ENCODE measurements at places on chromosomes 2 and 18.

- DNase-seq: no peak
These were observed 66.7 kb upstream of the TTN start for GRCh38 chr2:178873912-178874311.

DNA sequence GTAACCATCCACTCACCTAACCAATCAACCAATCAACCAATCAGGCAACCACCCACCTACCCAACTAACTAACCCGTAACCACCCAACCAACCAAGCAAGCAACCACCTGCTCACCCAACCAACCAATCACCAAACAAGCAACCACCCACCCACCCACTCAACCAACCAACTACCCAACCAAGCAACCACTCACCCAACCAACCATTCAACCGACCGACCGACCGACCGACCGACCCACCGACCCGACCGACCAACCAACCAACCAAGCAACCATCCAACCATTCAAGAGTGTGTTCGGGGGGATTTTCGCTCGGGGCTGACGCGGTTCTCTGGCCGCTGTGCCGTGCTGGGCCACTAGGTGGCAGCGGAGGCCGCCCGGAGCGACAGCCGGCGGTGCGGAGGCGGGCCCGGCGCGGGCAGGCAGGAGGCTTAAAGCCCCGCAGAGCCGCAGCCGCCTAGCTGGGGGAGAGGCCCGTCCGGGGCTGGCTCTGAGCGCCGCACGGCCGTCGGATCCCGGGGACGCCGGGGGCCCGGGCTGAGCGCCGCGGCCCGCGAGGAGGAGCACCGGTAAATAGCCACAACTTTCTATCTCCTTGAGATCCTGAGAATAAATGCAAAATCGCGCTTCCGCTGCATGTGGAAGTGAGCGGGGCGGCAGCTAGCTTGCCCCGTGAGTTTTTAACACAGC lies at the start of gene MC5R:
TSS of gene MC5R (plus strand) at position 443 of the 689 bp plus-strand sequence. CDS start 1,617 bp downstream, outside the sequence.
- DNase-seq: peak; percentile 64

GRCh38 chr2:2993172-2993692 lies 384.4 kb downstream of the EIPR1 start:
- no peak for DNase-seq

- no peak for DNase-seq
These were observed 2.9 kb downstream of the MYL12A start for GRCh38 chr18:3250237-3251107.

- no peak for DNase-seq
These were observed 29.6 kb upstream of the TMEM177 start for GRCh38 chr2:119649364-119649917.

GRCh38 chr2:145066151-145066661 lies 546.3 kb upstream of the ZEB2 start:
- no peak for DNase-seq

DNA sequence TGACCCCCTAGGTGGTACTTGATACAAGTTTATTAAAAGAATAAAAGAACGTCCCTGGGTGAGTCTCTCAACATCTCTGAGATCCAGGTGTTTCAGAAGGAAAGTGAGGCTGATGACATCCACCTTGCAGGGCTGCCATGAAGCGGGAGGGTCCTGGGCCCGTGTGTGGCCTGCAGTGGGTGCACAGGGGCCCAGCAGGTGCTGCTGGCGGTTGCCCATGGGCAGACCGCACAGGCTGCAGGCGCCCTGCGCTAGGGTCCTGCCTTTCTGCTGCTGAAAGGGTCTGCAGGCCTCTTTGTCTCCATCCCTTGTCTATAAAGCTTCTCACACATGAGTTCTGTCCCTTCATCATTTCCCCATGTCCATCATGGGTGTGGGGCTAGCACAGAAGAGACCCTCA lies 247.0 kb downstream of the TFCP2L1 start:
- DNase-seq: no peak

- DNase-seq: no peak
These were observed 22.0 kb downstream of the CCT7 start for GRCh38 chr2:73255907-73256617.

GRCh38 chr2:196481324-196481697 lies 158.2 kb upstream of the CCDC150 start:
- no peak for DNase-seq

DNA sequence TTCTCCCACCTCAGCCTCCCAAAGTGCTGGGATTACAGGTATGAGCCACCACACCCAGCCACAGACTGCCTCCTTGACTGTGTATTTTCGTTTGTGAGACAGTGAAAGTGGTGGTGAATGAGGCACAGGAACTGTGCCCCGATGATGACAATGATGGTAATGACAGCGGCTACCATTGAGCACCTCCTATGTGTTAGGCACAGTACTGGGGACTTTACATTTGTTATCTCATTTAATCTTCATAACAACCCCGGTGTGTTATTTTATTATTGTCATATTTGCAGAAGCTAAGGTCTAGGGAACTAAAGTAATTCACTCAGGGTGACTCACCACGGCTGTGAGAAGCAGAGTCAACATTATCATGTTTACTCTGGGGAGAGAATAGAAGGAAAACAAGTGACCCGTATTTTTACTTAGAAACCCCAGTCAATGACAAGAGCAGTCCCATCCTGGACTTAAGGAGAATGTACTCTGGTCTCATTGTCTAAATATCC lies 77.6 kb upstream of the ALPP start:
- no peak for DNase-seq

DNA sequence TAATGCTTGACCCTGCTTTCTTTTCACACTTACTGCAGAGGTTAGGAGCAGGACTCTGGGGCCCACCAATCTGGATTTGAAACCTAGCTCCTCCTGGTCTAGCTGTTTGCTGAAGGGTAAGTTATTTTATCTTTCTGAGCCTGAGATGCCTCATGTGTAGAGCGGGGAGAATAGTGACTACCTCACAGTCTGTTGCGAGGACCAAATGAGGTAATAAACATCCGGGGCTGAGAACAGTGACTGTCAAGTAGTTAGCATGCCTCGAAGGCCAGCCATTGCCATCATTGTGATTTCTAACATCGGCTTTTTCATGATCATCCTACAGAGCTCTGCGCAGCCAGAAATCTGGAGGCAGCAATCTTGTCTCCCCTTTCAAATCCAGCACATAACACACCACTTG lies 32.9 kb downstream of the PTPRM start:
- no peak for DNase-seq

- no peak for DNase-seq
These were observed 79.7 kb downstream of the CCBE1 start for GRCh38 chr18:59617468-59617932.

DNA sequence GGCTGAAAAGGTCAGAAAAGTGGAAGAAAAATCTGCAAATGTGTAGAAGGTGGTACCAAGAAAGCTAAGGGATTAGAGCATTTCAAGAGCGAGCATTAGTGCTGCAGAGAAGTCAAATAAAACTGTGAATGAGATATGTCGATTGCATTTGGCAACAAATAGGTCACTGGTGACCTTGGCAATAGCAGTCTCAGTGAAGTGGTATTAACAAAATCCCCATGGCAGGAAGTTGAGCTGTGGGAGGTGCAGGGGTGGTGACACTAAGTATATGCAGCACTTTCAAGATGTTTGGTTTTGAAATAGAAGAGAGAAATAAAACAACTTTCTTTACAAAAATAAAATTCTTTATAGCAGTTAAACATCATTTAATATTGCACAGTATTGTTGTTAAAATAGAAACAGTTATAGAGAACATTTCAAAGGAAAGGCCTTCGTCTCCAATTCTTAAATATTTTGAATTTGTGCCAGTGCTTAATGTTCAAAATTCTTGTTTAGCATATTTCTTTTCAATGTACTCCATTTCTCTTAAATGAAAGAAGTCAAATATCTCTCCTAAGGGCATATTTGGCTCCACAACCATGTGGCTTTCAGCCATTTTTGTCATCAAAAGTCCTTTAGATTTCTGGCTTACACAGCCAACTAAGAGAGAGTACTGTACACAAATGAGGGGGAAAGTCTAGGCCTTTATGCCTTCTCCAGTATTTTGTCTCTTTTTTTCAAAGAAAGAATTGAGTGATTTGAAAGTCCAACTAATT lies 443.0 kb upstream of the MMADHC start:
- DNase-seq: no peak

DNA sequence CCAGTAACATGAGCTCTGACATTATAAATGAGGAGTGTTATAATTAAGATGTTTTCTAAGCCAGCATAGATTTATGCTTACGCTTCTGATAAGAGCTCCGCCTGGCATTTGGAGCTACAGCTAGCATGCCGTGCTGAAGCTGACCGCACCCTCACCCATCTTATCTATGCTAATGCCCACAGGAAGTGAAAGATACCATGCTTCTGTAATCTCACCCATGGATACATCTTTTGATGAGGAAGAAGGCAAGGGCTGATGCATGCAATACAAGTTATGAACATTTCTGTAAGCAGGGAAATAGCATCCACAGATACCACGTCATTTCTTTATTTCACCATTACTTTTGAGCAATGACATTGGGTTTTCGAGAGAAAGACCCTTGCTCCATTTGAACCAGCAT lies 82.3 kb downstream of the ARL4C start:
- DNase-seq: no peak

- DNase-seq: no peak
These were observed 36.4 kb downstream of the WDSUB1 start for GRCh38 chr2:159249990-159250715.

GRCh38 chr2:157782057-157782845 lies 93.9 kb downstream of the ACVR1 start:
- no peak for DNase-seq

GRCh38 chr2:27099334-27099955 lies 12.9 kb downstream of the KHK start:
- DNase-seq: no peak

GRCh38 chr18:6004683-6005082 lies 109.4 kb upstream of the TMEM200C start:
- peak; percentile 37 for DNase-seq

GRCh38 chr2:82283075-82283474 lies 1978.5 kb upstream of the LRRTM1 start:
- DNase-seq: no peak

- DNase-seq: no peak
These were observed 114.5 kb downstream of the USP34 start for GRCh38 chr2:61356261-61356957.

DNA sequence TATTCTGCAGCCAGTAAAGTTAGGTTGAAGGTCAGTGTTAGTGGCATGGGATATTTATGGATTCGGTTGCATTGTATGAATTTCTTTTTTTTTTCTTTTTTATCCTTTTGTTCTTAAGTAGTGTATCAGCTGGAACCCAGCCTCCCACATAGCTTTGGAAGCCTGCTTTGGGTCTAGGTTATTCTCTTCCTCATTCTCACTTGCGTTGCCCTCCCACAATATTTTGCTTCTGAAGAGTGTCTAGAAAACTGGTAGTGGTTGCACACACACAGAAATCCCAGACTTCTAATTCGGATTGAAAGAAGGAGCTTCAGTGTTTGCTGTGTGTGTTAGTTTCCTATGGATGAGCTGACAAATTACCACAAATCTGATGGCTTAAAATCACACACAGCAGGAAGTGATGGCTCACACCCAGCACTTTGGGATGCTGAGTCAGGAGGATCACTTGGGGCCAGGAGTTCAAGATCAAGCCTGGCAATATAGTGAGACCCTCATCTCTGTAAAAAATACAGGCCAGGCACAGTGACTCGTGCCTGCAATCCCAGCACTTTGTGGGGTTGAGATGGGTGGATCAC lies 104.8 kb downstream of the ARL4C start:
- no peak for DNase-seq

- DNase-seq: no peak
These were observed 304.1 kb downstream of the TNS1 start for GRCh38 chr2:217698691-217699090.

- no peak for DNase-seq
These were observed 91.9 kb upstream of the FN1 start for GRCh38 chr2:215527736-215528135.

GRCh38 chr18:3510024-3510423 lies 60.1 kb downstream of the TGIF1 start:
- no peak for DNase-seq

GRCh38 chr18:7987284-7987976 lies 420.3 kb downstream of the PTPRM start:
- no peak for DNase-seq

GRCh38 chr18:25112821-25113434 lies 239.0 kb downstream of the ZNF521 start:
- no peak for DNase-seq

- DNase-seq: no peak
These were observed 904.8 kb upstream of the CHAC2 start for GRCh38 chr2:52862801-52863200.

GRCh38 chr2:113376913-113377445 lies 60.5 kb upstream of the ZNG1B start:
- DNase-seq: no peak

DNA sequence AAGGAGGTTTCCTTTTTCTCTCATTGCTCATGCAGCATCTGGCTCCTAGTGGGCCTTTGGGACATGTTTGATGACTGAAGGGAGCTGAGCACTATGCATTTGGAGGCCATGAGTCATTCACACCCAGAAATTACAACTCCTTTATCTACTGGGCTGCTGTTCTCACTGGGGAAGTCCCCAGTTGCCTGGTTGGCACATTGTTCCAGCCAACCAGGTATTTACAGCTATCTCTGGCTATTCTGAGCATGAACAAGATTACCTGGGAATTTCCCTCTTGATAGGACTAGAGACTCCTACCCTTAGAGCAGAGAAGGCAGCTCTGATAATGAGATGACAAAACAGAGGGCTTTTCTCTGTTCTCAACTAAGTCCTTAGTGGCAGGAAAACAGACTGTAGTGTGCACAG lies 206.5 kb downstream of the SETBP1 start:
- DNase-seq: peak; percentile 6

DNA sequence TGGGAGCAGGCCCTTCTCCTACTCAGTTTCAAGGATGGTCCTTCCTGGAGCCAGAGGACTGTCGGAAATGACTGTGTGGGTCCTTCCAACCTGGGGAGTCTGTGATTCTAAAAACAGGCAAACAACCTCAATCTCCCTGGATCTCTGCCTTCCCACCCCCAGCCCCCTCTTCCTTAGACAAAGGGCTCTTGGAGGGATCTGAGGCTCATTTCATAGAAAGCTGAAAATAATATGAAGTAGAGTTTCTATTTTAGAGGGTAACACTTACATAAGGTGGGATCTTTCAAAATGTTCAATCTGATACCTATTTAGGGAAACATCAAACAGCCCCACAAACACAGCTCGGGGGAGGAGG lies 69.4 kb downstream of the RHOB start:
- no peak for DNase-seq

- no peak for DNase-seq
These were observed 156.0 kb downstream of the SLC4A3 start for GRCh38 chr2:219783359-219783975.

DNA sequence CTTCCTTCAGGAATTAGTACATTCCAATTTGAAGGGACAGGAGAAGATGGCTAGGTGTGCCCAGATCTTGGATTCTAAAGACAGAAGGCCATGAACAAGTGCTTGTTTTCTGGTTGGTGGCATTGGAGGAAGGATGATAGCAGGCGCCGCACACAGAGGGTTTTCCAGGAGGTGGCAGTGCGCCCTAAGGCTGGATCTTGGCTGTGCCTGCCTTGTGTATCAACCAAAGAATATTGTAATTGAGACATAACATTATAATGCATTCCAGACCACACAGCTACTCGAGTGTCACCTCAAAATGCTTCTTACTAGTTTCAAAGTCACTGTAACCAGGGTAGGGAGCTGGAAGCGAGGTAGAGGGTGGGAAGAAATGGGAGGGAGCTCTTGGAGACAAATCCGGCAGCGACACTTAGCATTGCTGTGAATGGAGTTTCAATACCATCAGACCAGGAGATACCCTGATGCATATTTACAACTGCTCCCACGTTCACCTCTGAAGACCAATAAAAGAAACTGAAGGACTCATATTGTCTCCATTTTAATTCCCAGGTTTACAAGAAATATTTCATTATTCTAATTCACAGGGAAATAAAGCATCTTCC lies 42.5 kb downstream of the CPO start:
- peak; percentile 58 for DNase-seq

GRCh38 chr2:40584432-40584831 lies 132.5 kb upstream of the SLC8A1 start:
- no peak for DNase-seq

GRCh38 chr2:26971911-26972786 lies 1.7 kb downstream of the MAPRE3 start:
- no peak for DNase-seq

Measured in activated CD4-positive, alpha-beta T cell treated with anti-CD3 and anti-CD28 coated beads, Interleukin-2, amount 10 ng/mL, durations not matched to agents 7 days and 5 days (primary cell).